ENCODE measurements at places on chromosomes 4 and X. TPM values are rescaled to one million over a fixed set of nuclear protein-coding genes. Genes with fewer than 3 reads are reported as not detected.
A peak's percentile ranks its signal among the peaks of the same experiment; 100 is the strongest.

- peak; percentile 50 for ATAC-seq
Measured at GRCh38 chr4:6562931-6563901, 11.8 kb upstream of the MAN2B2 start.

DNA sequence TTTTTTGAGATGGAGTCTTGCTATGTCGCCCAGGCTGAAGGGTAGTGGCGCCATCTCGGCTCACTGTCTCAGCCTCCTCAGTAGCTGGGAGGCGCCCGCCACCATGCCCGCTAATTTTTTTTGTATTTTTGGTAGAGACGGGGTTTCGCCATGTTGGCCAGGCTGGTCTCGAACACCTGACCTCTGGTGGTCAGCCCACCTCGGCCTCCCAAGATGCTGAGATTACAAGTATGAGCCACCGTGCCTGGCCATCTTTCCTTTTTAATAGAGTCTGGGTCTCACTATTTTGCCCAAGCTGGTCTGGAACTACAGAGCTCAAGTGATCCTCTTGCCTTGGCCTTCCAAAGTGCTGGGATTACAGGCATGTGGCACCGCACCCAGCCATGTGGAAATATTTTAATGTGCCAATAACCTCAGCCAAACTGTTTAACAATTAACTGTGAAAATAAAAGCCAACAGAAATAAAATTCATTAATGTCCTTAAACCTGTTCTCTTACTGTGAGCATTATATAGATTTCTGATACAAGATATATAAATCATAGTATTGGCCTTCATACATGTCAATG is 16.3 kb downstream of the PDS5A start:
- no peak for ATAC-seq

Gene CXCL1
- total RNA-seq = 22.9 TPM

DNA sequence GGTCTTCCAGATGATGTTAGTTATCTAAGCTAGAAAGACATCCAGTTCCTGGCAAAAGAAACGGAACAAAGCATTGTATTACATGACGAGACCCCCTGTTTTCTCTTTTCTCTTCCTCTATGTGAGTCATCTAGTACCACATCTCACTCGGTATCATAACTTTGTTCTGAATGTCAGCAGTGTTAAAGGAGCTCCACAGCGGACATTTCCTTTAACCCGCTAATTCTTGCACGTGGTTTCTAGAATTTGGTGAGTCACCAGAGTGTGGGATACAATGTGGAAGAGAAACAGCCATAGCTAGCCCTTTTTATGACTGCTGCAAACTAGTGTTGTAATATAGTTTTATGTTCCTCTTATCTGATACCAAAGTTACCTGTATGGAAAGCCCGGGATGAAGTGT is 243.7 kb downstream of the TENM3 start:
- ATAC-seq = no peak

GRCh38 chr4:38694330-38694729 is 30.3 kb downstream of the KLF3 start:
- ATAC-seq = no peak

DNA sequence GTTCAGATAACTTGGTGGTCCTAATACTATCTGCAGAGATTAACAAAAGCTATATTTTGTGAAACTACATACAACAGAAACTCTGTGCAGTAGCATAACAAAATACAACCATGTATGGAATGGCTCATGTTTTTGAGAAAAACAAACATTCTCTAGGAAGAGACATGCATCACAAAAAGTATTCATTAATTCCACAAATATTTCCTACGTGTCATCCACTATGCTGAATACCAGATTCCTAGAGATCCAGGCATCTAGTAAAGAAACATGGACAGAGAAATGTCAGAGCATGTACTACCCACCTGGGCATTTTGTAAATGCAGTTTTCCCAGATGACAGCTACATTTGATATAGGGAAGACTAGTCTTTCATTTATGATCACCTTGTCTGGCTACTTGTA is 248.1 kb downstream of the OPHN1 start:
- ATAC-seq = no peak

DNA sequence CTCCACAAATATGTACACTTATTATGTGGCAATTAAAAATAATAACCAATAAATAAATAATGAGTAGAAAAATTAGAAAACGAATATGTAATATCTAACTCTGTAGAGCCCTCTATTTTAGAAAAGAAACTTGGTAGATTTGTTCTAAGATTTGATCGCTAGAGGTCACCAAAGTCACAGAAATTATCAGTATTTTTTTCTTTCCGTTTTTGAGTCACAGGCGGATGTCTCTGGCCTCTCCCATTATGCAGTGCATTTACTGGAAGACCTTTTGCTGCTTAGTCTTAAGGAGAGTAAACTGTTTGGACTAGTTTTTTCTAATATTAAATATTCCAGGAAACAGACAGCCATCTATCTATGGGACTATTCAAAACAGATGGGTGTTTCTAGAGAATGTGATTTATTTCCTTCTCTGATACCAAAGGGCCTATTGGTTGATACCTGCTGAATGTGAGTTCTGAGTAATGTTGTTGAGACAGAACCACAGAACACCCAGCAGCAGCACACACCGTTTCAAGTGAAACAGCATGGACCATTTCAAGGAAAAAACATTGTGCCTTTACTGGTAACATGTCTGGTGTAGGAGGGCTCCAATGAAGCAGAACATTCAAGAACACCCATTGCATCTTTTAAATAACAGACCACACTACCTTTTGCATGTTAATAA is 34.0 kb upstream of the GYPA start:
- peak; percentile 83 for ATAC-seq

DNA sequence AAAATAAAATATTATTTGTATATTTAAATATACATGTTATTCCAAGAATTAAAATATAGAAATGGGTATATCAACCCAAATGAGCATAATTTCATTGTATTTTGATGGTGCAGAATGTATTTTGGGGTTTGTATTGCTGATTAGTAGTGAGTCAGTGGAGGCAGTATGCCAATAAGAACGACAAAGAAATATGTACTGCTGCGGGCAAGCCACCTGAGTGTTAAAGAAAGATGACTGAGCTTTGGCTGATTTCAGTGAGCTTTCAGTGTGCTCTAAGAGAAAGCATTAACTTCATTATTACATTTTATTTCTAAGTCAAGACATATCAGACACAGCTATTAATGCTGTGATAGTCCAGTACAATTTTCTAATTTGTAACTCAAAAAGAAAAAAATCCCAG is 297.8 kb downstream of the ANK2 start:
- ATAC-seq = no peak

DNA sequence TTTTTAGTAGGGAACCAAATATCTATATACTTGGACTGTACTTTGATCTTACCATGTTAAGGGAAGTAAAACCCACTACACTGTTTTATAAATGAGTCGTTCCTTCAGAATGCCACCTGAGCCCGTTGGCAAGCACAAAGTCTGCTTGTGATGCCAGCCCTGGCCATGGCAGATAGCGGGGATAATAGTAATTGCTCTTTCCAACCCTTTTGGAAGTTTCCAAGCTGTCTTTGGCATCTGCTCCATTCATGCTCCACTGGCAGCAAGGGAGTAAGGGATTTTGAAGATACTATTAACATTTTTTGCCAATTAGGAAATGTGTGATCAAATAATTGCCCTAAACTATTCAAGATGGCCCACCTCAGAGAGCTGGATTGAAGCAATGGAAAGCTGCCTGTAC is 689.2 kb upstream of the SLIT2 start:
- no peak for ATAC-seq

DNA sequence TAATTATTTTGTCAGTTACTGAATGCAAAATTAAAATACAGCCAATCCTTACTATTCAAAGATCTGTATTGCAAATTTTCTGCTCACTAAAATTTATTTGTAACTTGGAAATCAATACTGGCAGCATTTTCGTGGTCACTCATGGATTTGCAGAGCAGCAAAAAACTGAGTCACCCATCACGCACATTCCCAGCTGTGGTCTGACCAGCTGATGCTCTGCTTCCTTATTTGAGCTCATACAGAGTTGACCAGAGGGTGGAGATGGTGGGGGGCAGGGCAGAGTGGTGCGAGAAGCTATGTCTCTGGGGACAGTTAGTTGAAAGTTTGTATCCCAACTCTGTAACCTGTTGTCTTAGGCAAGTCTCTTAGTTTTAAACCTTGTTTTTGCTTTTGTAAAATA is 214.8 kb downstream of the SPCS3 start:
- ATAC-seq = no peak

DNA sequence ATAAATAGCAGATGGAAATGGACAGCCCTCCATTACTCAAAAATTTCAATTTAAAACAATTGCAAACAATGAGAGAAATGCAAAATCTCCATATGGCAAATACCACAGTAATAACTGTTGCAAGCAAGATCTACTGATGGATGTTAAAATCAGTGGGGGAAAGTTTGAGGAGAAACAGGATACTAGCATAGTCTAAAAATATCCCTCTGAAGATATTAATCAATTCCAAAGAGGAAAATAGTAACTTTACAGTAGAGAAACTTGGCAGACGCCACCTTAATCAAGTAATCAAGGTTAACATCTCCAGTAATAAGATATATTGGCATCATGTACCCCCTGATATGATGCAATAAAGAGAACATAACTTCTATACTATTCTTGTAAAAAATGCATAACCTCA is 344.8 kb downstream of the ZNF674 start:
- no peak for ATAC-seq

DNA sequence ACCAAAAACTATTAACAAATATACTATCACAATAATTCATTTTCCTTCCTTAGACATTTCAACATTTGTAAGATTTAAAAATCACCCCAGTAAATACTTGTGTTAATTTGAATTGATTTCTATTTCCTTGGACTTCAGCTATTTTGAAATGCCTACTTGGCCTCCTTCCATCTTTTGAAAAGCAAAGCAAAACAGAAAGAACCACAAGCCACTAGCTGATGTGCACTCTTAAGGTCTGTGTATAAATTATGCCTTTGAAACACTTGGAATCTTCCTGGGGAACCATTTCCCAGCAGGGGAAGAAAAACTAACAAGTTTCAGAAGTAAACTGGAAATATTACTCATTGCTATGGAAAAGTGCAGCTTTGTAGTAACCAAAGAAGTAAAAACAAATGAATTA is 139.8 kb downstream of the CLCN4 start:
- no peak for ATAC-seq

GRCh38 chr4:34009951-34010350 is 2234.4 kb downstream of the ARAP2 start:
- no peak for ATAC-seq

- no peak for ATAC-seq
Measured at GRCh38 chrX:16970977-16971376, 24.5 kb downstream of the REPS2 start.

Gene CCDC149
- total RNA-seq = 2.7 TPM

DNA sequence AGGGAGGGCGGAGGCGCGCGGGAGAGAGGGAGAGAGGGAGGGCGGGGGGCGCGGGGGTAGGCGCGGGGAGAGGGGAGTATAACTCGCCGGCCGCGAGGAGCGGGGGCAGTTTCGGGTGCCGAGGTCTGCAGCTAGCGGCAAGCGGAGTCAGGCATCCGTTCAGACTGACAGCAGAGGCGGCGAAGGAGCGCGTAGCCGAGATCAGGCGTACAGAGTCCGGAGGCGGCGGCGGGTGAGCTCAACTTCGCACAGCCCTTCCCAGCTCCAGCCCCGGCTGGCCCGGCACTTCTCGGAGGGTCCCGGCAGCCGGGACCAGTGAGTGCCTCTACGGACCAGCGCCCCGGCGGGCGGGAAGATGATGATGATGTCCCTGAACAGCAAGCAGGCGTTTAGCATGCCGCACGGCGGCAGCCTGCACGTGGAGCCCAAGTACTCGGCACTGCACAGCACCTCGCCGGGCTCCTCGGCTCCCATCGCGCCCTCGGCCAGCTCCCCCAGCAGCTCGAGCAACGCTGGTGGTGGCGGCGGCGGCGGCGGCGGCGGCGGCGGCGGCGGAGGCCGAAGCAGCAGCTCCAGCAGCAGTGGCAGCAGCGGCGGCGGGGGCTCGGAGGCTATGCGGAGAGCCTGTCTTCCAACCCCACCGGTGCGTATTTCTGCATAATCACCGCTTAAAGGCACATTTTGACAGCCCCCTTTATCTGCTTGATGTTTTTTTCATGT is at the start of gene POU4F2:
POU4F2 (plus strand) TSS at position 108 of the 720 bp plus-strand sequence; CDS start at position 356, 248 bp downstream.
- no peak for ATAC-seq

DNA sequence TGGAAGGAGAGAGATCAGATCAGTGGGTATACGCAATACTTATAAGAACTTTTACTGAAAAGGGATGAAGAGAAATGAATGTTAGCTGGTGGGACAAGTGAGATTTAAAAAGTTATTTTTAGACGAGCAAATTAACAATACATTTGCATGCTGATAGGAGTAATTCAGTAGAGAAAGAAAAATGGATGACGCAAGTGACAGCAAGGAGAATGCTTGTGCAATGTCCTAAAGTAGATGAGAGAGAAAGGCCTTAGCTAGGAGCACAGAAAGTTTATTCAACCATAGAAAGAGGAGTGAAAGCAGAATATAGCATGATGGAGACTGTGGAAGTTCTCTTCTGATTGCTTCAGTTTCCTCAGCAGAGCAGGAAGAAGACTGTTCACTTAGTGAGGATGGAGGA is 45.8 kb downstream of the OSTC start:
- ATAC-seq = no peak

Gene NPY2R
- total RNA-seq = not detected

DNA sequence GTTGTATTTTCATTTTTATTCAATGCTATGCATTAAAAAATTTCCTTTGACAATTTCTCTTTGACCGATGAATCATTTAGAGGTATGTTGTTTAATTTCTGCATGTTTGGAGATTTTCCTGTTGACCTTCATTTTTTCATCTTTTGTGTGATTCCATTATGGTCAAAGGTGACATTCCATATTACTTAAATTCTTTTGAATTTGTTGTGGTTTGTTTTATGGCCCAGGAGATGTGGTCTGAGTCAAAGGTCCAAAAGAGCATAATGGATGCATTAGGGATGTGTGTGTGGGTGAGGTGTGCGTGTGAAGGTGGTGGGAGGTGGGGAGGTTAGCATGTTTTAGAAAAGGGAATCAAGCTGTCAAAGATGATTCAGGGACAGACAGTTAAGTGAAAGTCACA is 76.0 kb upstream of the GIMD1 start:
- no peak for ATAC-seq

GRCh38 chr4:14023896-14024295 is 396.4 kb upstream of the BOD1L1 start:
- ATAC-seq = no peak

Gene NSG1
- 58.5 TPM for total RNA-seq

Gene IRS4
- total RNA-seq = not detected

- ATAC-seq = peak; percentile 28
Measured at GRCh38 chr4:64940698-64941097, 531.4 kb upstream of the TECRL start.

- no peak for ATAC-seq
Measured at GRCh38 chr4:169567916-169568315, 44.5 kb downstream of the NEK1 start.

- no peak for ATAC-seq
Measured at GRCh38 chrX:139720136-139720535, 12.2 kb upstream of the MCF2 start.

GRCh38 chr4:147787204-147787603 is 55.3 kb downstream of the ARHGAP10 start:
- no peak for ATAC-seq

Gene STS
- total RNA-seq = 1.6 TPM

- no peak for ATAC-seq
Measured at GRCh38 chr4:128917781-128918180, 108.3 kb downstream of the JADE1 start.
